ENCODE measurements at places on chromosomes 16 and 17.

DNA sequence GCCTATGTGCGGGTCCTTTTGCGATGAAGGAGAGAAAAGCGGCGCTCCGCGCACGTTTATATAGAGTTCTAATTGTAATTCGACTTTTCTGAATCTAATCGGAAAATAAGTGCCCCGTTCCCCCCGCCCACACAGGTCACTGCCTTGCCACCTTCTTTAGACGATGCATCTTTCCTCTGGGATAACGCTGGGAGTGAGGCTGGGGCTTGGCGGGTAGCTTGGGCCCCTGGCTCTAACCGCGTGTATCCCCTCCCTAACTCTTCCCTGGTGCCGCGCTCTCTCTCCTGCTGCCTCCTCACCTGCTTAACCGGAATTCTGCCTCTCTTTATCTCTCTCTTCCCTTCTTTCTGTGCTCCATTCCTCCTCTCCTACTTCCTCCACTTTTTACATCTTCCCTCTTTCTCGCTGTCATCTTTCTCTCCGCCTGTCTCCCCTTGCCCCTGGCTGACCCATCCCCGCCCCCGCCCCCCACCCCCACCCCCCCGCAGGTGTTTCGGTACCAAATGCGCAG is 2.6 kb downstream of the LHX1 start:
- DNase-seq, result no peak

GRCh38 chr17:41647940-41648410 is 23.6 kb upstream of the KRT17 start:
- peak; percentile 67 for DNase-seq

- no peak for DNase-seq
Observed at GRCh38 chr17:67525239-67526135, 148.4 kb downstream of the PITPNC1 start.

DNA sequence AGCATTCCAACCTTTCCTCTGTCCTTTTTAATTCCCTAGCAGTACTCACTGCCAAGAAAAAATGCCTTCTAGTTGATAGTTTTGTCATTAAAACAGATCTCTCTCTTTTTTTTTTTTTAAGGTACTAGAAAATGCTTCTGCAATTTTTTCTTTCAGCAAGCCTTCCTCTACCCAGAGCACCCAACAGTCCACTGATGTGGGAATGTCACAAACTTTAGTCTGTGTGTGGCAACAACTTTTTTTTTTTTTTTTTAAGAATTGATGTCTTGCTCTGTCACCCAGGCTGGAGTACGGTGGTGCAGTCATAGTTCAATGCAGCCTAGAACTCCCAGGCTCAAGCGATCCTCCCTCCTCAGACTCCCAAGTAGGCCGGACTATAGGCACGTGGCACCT is 34.7 kb downstream of the CDRT15 start:
- DNase-seq, result no peak

DNA sequence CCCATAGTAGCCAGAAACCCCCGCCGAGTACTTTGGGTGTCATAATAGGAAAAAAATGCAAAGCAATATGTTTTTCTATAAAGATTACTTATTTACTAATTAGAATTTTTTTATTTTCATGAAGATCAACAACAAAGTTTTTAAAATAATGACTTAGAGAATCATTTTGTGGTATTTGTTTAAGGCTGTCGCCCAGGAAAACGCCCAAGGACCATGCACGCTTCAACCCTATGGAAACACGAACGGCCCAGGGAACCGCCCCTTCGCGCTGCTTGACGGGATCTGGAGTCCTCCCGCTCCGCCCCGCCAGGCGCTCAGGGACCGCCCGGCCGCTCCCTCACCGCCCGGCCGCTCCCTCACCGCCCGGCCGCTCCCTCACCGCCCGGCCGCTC is 408 bp upstream of the KPNA2 start:
- no peak for DNase-seq

DNA sequence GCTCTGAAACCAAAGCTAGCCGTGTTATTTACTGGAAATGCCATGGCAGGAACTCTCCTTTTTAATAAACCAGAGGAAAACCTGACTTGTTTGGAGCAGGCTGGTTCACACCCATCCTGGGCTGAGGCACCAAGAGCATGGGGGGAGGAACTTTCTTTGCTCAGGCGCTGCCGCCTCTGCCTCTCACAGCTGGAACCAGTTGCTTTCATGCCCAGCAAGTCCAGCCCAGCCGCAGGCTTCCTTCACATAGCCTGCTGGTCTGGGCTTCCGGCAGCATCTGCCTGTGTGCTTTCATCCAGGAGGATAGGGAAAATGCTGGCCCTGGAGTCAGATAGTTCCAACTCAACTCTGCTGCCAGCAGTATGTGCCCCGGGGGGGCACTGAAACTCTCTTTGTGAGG is 88.1 kb upstream of the ASIC2 start:
- no peak for DNase-seq

GRCh38 chr17:68600931-68601564 is at the start of gene FAM20A:
Gene FAM20A, minus strand, starts transcription at chr17:68601367. Its CDS starts 701 bp downstream, at chr17:68600666.
- no peak for DNase-seq

- no peak for DNase-seq
Observed at GRCh38 chr17:65173284-65173793, 36.2 kb downstream of the RGS9 start.

DNA sequence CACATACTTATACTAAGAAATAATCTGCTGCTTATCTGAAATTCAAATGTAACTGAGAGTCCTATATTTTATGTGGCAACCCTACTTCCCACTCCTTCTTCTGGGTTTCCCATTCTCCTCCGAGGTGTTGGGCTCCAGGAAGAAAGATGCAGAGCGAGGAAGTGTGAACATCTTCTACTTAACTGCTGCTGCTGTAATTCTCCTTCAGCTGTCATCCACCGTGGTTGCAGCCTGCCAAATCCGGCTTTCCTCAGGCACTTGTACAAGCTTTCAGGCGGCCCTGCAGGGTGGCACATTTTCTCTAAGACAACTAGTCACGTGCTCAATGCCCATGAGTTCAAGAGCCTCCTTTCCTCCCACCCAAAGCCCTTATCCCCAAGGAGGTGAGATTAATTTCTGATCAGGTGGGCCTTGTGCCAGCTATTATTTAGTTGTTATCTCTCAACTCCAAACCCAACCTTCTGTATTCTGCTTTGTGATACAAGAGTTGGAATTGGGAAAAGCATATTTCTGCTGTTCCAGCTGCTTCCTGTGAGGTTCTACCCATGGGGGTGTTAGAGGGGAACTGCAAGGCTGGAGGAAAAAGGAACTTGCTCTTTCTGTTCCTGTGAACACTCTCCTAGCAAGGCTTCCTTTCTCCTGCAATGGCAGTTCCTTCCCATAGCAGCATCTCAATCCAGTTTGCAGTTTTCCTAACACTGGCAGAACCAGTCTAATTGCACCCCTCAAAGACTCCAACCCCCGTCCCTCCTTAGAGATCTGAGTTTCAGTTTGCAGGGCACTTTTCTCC is 67.6 kb upstream of the RBBP6 start:
- DNase-seq, result no peak

GRCh38 chr16:72224260-72224768 is 52.4 kb upstream of the PMFBP1 start:
- DNase-seq, result no peak

GRCh38 chr17:42026857-42027589 is 7.1 kb downstream of the NKIRAS2 start:
- no peak for DNase-seq

DNA sequence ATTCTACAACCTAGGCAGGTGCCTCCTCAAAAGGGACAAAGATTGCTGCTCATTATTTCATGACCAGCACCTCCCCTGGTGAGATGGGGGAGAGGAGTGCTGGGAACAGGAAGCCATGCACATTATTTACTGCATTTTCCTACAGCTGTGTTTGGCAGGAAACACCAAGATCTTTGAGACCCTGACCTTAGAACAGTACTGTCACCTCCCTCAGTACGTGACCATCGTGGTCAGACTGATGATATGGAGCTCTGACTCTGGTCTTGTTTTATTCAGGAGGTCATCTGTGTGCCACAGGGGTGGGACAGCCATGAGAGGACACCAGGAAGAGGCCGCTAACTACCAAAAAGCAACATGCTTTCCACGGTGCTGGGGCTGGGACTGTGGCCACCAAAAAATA is 37.4 kb downstream of the USP22 start:
- no peak for DNase-seq

DNA sequence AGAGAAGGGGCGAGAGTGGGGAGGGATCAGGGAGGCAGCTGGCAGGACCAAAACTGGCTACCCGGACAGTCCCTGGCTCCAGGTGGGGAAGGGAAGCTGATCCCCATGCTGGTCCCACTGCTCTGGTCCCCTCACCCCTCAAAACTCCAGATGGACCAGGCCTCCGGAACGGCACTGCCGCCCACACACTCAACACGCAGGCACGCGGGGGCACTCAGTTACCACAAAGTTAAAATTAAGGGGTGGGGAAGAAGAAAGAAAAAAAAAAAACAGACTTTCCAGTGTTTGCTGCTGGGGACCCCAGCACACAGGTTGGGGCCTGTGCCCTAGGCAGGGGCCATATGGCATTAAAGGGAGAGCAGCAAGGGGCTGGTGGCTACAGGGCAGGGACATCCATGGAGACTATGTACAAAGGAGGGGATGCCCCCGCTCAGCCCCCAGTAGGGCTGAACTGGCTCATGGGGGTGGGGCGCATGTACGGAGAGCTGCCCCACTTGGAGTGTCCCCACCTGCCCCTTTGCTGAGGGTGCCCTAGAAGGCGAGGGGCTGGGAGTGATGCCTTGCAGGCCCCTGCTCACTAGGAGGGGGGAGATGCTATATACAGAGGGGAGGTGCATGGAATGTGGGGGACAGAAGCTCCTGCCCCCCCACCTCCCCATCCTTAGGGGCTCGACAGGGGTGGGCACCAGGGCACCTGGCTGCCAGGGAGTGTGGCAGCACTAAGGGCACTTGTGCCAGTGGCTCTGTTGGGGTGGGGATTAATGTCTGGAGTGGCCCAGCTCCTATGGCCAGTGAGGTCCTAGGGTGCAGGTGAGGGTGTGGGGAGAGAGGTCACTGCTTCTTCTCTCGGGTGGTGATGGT is 5.6 kb downstream of the TP53I13 start:
- no peak for DNase-seq

GRCh38 chr17:46144246-46144645 is 49.0 kb downstream of the KANSL1 start:
- no peak for DNase-seq

GRCh38 chr17:7260651-7261378 is 1.5 kb downstream of the CLDN7 start:
- DNase-seq, result no peak

GRCh38 chr16:24036614-24037013 is 200.8 kb downstream of the PRKCB start:
- DNase-seq, result peak; percentile 24

GRCh38 chr17:8073627-8074484 is 13.7 kb downstream of the ALOX12B start:
- DNase-seq, result peak; percentile 83

DNA sequence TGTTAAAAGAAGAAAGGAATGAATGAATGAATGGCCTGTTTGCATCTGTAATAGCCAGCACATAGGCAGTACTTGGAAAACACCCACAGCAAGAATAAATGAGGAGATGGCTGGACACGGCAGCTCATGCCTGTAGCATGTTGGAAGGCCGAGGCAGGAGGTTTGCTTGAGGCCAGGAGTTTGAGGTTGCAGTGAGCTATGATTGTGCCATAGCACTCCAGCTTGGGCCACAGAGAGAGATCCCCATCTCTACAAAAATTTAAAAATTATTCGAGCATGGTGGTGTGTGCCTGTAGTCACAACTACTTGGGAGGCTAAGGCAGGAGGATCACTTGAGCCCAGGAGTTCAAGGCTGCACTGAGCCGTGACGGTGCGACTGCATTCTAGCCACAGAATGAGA is 12.5 kb downstream of the IL4R start:
- no peak for DNase-seq

DNA sequence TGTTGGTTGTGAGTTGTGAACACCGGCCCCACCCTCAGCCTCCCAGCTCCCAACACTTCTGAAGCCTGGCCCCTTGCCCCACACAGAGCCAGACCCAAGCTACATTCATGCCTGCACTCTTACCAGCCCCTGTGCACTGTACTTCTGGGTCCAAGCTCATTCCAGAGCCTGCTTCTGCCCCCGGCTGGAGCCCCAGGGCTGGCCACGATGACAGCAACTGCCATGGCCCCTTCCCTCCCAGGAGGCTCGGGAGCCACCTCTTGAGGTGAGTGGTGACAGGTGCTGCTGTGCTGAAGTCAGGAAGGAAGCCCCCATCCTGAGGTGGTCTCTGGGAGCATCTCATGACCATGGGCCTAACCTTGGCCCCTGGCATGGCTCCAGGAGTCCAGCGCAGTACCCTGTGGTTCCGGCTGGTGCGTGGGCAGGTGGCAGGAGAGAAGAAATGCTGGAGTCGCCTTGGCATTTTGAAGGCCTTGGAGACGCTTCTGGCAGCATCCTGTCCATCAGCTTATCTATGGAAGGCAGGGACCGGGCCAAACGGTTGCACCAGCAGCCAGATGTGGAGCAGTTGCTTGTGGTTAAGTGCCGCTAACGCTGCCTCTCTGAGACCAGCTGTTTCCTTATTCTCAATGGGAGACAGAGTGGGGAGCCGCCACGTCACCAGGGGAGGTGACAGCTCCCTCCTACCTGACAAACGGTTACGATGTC is 3.9 kb upstream of the CDT1 start:
- peak; percentile 48 for DNase-seq

DNA sequence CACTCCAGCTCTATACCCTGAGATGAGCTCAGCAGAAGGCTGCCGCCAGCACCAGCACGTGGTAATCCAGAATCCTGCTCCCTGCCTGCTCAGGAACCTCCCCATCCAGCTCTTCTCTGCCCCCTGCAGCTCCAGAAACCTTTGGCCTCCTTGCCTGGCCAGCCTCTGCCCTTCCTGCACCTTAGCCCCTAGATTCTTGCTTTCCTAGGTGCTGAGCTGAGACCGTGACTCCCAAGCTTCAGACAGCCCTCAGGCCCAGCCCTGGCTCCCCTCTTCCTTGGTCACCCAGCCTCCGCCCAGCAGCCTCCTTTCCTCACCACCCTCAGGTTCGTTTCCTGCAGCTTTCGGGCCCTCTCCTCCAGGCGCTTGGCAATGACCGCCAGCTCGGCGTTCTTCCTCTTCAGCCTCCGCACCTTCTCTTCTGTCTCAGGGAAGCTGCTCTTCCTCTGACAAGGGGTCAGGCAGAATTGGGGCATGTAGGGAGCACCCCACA is 2.6 kb downstream of the TSPOAP1 start:
- DNase-seq, result peak; percentile 40

- DNase-seq, result peak; percentile 23
Observed at GRCh38 chr16:66229651-66230050, 136.8 kb upstream of the CDH5 start.

GRCh38 chr17:47812146-47812920 is 9.3 kb downstream of the OSBPL7 start:
- no peak for DNase-seq

DNA sequence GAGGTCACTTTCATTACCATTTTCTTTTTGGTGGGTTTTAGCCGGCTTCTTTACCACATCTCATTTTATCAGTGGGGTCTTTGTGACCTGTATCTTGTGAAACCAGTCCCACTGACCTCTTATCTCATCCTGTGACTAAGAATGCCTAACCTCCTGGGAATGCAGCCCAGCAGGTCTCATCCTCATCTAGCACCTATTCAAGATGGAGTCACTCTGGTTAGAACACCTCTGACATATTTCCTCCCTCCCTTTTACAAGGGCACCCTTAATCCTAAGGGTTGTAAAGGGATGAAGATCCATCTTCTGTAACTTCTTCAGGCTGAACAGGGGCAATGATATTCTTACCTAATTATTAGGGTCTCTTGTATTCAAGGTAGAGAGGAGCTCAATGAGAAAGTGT is 107.9 kb upstream of the HAS3 start:
- DNase-seq, result no peak

Measured in CD14-positive monocyte (primary cell).